ENCODE measurements at places on chromosomes 4 and X.
A peak's percentile ranks its signal among the peaks of the same experiment; 100 is the strongest.

- DNase-seq, result no peak
Observed at GRCh38 chrX:65990702-65991101, 49.2 kb downstream of the VSIG4 start.

DNA sequence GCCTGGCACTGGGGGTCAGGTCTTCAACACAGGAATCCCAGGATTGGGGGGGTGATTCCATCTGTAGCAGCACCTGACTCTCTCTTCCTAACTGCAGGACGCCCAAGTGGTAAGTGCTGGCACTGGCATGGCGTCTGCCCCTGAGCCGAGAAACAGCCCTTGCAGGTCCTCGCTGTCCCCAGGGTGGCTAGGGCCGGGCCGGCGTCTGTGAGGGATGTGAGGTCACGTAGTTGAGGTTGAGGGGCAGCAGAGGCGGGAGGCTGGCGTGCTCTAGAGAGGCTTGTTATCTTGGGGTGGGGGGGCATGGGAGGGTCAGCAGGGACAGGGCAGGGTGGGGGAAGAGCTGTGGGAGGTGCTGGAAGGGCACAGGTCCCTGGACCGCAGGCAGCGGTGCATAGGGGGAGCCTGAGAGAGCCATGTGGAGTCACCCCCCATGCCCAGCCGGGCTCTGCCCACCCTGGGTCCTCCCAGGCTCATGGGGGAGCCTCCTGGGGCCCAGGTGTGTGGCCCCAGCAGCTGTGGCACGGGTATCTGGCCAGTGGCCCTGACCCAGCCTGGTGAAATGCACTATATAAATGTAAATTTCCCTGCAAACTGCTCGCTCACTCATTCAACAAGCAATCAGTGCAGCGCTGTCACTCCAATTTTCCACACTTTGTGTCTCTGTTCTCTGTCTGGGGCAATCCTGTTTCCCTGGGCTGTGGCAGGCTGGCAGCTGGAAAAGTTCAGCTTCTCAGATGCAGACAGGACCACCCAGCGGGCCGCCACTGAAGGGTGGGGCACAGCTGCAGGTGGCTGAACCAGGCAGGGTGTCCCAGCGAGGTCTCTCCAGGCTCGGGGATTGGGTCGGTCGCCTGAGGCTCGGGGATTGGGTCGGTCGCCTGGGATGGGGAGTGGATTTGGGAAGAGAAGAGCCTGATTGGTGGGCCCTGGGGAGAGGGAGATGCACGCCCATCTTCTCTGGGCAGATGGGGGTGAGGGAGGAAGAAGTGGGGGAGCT is 102.2 kb upstream of the NKX1-1 start:
- no peak for DNase-seq

DNA sequence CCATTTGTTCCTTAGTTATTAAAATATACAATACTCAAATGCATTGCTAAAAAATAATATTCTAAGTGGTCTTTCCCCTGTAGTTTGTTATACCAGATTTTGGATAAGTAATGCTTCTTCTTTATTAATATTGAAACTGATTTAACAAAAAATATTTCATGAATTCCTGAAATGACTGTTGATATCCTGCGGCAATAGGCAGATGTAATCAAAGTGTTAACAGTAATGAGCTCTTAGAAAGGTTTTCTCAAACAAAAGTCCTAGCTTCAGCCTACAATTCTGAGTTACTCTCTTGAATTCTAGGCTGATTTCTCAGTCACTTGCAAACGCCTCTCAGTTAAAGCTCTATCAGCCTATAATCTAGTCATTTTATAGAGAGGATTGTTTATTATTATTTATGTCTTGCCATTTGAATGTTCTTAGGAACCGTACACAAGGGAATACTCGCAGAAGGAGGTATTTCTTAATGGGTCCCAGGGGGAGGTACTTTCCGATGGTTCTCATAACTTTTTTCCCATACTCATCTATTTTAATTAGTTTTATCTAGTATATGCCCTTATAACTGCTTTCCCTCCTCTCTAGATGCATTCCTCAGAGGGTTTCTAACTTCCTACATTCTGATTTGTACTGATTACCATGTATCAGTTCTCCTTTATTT is 96.8 kb downstream of the FNIP2 start:
- no peak for DNase-seq

- no peak for DNase-seq
Observed at GRCh38 chrX:103356858-103357257, 552 bp downstream of the TCEAL9 start.

- peak; percentile 61 for DNase-seq
Observed at GRCh38 chr4:40335525-40335894, 377 bp downstream of the CHRNA9 start.

DNA sequence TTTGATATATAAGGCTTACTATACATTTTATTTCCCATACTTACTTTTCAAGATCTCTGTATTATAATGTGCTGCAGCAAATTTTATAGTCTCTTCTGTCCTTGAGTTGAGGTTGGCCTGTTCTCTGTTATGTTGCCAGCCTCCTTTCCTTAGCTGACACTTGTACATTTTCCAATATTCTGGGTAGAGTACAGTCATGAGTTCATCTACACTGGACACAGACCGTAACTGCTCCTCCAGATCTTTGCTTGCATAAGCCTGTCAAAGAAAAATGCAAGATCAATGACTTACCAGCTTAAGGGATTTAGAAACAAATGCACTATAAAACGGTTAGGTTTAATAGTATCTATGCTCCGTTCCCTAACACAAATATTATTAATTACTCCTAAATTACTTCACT is 63.2 kb downstream of the VEGFC start:
- DNase-seq, result no peak

DNA sequence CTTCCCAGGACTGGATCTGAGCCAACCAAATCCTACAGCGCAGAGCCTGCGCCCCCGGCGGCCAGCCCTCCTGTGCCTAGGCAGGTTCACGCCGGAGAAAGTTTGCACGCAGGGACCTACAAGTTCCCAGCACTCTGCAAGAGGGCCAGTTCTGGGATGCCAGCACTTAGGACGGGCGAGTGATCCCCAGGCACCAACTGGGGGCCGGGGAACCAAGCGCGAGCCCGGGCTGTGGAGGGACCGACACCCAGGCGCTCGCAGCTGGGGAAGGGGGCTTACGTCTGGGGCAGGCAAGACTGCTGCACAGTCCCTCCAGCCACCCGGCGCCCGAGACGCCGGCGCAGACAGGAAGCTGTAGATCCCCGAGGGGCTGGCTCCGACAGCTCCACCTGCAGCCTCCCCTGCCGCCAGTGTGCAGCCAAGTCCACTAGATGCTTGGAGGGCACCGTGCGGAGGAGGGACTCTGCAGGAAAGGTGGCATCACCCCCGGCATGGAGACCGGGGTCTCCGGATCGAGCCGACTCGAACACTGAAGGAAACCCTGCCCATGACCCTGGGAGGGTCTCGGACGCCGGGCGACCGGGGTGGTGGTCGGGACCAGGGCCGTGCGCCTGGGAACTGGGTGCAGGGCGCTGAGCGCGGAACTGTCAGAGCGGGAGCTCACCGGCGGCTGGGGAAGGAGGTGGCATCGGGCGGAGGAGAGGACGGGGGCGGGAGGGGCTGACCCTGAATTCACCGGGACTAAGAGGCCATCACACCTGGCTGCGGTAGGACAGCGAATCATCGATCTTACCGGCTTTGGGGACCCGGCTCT is 566 bp downstream of the CORIN start:
- DNase-seq, result peak; percentile 58

GRCh38 chr4:113682730-113683537 is 78.6 kb downstream of the CAMK2D start:
- DNase-seq, result no peak

- peak; percentile 73 for DNase-seq
Observed at GRCh38 chrX:49186125-49187027, at the start of gene PRICKLE3. PRICKLE3 (minus strand) TSS chrX:49186373; CDS start chrX:49186297, 76 bp downstream.

DNA sequence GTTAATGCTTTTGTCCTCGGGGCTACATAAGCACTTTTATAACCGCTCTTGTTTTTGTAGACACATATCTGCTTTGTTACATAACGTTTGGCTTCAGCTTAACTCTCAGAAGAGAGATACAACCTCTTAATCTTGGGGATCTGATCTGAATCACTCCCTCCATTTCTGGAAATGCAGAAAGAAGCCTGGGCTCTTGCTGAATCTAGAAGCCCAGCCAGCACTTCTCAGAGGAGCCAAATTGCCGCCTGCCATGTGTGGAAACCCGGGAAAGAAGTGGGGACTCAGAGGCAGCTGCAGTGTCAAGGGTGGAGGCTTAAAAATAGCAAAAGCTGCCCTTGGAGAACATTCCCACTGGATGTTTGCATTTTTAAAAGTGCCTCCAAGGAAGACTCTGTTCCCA is 69.3 kb upstream of the LDB2 start:
- no peak for DNase-seq

- no peak for DNase-seq
Observed at GRCh38 chr4:7519638-7520376, 85.1 kb upstream of the PSAPL1 start.

DNA sequence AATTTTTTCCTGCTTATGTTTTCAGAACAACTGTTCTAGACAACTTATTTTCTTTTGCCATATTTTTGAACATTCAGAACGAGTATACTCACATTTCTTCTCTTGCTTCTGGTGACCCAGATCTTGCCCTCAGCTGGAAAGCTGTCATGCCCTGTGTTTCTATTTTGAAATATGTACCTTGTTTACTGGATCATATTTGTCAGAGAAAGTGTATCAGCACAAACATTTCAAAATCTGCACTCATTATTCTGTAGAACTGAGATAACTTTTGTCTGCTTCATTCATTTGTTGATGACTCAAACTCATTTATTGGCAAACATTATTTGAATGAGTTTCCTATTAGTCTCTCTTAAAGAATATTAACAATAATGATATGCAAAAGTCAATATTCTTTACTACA is 46.2 kb upstream of the FAM9A start:
- no peak for DNase-seq

- no peak for DNase-seq
Observed at GRCh38 chr4:153243468-153243867, 39.2 kb downstream of the TRIM2 start.

GRCh38 chr4:168095776-168096406 is 3.6 kb downstream of the ANXA10 start:
- DNase-seq, result peak; percentile 15

DNA sequence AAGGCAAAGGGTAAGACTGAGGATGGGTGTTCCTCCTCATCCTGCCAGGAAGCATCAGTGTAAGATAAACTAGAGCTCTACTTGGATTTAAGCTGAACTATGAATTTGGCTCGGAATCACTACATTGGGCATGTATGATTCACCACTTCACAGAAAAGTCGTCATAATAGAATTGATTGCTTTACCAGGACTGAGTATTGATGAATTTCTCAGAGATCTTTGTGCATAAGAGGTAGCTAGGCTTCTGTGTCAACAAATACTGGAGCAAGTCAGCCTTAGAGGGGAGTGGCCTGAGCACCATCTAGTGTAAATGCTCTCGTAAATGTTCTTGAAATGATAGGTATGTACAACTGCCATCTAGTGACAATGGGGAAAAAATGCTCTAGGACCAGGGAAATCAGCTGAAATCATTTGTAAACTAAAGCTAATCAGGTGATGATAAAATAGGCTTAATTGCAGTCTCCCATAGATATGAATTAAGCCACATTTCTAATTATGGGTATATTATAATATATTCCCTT is 309.5 kb upstream of the FMR1 start:
- no peak for DNase-seq

DNA sequence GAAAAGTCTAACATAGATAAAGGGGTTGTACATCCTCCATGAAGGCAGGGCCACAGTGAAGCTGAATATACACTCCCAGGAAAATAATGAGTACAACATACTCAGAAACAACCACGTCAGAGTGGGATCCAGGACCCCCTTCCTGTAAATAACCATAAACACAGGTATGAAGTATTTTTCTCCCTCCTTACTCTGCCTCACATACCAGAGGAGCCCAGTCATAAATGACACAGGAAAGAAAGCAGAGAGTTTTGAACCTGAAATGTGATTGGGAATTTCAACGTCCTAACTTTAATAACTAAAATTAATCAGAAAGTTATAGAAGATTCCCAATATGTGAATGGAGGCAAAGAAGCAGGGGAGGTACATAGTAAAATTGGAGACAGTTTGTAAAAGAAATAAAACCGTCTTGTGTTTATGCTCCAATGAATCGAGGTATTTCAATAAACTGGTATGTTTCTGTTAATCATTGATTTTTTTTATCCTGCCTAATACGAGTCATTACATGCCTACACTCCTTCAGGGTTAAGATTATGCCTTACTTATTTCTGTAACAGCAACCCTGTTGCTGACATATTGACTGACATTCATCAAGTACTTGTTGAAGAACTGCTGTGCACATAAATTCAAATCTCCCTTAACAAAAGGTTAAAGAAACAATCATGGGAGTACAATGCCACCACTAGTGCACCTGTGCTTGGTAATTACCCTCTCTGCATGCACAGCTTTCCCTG is 431.3 kb downstream of the KCNIP4 start:
- no peak for DNase-seq

DNA sequence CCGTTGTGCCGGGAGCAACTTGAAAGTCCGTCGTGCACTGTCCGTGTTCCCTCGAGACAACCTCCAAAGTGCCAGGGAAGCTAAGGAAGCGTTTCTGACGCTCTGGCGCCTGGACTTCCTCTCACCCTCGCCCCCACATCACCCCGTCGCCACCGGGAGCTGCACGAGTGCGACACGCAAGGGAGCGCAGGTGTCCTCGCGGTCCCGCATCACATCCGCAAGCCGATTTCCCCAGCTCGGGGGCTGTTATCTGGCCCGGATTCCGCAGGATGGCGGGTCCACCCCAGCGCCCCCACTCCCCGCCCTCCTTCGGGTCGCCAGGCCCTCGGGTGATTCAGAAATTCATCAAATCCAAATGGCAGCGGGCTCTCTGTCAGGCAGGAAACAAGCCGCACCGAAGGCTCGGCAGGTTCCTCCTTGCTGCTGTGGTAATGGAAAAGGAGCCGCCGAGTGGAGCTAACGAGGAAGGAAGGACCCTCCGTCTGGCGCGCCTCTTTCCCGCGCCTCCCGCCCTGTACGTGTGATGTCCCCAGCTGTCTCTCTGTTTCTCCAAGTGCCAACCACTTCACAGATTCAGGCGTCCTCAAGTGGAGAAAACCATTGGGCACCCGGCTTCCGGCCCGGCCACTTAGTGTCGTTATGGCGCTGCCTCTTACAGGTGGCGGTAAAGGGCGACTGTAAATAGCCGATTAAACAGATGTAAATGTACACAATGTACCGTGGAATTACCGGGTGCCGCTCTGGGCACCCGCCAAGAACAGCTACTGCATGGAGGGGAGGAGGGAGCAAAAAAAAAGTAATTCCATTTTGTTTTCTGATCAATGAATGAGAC is 921 bp upstream of the SETD7 start:
- DNase-seq, result peak; percentile 37

GRCh38 chr4:100289946-100290345 is 99.7 kb upstream of the DDIT4L start:
- DNase-seq, result no peak

- DNase-seq, result no peak
Observed at GRCh38 chrX:56385336-56385735, 153.2 kb downstream of the KLF8 start.

DNA sequence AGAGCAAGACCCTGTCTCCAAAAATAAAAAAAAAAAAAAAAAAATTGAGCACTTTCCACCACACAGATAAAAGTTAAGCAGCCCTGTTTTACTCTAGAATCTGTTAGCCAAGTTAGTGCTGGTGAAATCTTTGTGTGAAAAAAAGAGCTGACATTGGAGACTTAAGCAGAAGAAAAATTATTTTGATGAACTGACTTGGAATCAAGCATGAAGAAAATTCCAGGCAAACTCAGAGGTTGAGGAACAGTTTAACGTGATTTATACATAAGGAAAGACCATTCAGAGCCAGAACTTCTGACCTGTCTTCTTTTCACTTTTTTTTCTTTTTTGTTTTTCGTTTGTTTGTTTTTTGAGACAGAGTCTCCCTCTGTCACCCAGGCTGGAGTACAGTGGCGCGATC is 79.6 kb upstream of the RBPJ start:
- no peak for DNase-seq

- DNase-seq, result no peak
Observed at GRCh38 chrX:1273896-1274295, 5.3 kb downstream of the CSF2RA start.

GRCh38 chr4:48247878-48248558 is 21.6 kb downstream of the TEC start:
- no peak for DNase-seq
